HepG2 (cell line): ENCODE measurements at places on chromosomes 2 and 18. TPM values are rescaled to one million over a fixed set of nuclear protein-coding genes. Genes with fewer than 3 reads are reported as not detected.

HOXD10 gene
- not detected in 2 replicates for total RNA-seq

NEU4 gene
- total RNA-seq = 104 and 107 TPM in 2 replicates

DNA sequence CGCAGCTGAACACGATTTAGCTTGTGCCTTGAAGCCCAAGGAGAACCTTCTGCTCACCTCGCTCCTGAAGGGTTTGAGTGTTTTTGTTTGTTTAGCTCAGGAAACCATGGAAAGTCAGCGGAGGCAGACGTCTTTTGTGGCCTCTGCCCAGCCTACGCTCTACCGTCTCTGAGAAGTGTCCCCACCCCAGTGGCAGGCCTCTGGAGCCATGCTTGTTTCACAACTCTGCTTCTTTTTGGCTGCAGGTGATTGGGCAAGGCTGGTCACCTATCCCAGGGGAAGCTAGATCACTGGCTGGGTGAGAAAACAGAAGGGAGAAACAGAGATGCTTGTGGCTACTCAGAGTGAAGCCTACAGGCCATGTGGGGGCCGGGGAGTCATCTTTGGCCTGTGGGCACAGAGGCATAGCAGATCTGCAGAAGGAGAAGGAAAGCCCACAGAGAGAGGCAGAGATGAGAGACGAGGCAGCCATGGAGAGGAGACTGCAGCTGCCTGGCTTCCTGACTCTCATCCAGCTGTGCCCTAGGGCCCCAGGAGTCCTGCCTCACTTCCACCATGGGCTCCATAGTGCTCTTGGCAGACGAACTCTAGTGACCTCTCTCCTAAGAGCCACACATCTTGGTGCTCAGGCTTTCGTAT, 50.1 kb downstream of the CIB4 start:
- no peak for DNase-seq

DNA sequence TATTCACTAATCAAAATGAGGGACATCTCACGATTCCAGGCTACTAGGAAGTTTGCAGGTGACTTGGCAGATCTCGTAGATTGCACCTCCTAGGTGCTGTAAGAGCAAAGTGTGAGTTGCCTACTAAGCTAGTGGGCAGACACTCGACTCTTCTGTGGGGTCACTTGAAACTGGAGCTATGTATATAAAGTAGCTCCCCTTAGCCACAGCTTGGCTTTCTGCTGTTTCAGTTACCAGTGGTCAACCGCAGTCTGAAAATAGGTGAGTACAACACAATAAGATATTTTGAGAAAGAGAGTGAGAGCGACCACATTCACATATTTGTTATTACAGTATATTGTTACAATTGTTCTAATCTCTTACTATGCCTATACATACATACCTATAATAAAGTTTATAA, 23.3 kb downstream of the CTAGE1 start:
- DNase-seq = no peak
